ENCODE measurements at places on chromosomes 3 and 15. TPM values are rescaled to one million over a fixed set of nuclear protein-coding genes. Genes with fewer than 3 reads are reported as not detected.

HHATL gene
- polyA plus RNA-seq, result not detected

UBA5 gene
- polyA plus RNA-seq, result 48.0 TPM

NPAP1 gene
- not detected for polyA plus RNA-seq

GOLGA6D gene
- not detected for polyA plus RNA-seq

ACVR2B gene
- polyA plus RNA-seq, result 0.37 TPM

RYR3 gene
- polyA plus RNA-seq, result 0.09 TPM

C15orf62 gene
- 0.15 TPM for polyA plus RNA-seq

DNA sequence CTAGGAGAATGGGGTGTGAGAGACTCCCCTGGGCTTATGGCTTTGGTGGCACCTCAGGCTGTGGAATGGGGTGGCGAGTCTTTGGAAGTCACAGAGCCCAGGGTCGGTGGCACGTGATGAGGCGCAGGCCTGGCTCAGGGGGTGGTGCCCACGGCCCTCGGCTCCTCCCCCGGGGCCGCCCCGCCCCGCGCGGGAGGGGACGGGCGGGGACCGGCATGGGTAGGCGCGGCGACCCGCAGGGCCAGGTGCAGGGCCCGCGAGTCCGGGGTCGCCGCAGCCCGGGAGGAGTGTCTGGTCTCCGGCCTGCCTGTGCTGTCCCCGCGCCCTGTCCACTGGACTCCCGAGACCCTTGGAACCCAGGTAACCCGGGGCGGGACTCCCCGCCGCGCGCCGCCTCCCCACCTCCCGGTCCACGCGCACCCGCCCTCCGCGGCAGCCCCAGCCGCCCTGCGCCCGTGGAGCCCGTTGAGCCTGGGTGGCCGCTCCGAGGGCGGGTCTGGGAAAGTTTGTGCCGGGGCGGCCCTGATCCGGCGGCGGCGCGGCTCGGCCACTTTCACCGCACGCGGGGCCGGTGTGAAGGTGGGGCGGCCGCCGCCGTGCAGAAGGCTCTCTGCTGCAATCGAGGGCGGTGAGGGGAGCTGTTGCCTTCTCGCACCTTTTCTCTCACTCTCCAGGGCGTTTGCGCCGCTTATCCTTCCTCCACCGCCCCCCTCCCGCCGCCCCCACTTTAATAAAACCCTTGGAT, at the start of gene PAQR5:
Gene PAQR5 (plus strand): TSS at position 216 of the 745 bp plus-strand sequence. CDS start 61,169 bp downstream, outside the sequence.
- no peak for DNase-seq

DNA sequence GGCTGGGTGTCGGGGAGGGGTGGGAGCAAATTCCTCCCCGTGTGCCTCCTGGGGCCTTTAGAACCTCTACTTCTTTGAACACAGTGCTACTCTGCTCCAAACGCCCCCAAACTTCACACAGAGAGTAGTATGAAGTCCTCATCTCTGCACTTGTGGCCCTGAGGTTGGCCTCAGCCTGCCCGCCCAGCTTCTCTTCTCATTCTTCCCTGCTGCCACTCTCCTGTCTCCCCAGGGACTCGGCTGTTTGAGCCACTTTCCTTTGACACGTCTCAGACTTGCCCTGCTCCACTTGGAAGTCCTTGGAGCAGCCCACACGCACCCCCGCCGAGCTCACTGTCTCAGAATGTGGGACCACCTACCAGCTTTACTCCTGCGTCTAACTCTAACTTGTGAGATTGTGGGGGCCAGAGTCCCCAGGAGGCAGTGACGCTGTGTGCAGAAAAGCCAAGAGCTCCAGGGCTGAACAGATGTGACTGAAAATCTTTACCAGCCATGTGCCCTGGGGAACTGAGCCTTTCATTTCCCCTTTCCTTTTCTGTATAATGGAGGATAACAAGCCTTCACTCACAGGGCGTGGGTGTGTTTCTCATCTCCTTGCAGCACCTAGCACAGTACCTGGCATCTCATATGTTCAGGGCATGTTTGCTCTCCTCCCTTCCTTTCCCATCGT, 233.6 kb upstream of the CTDSPL start:
- no peak for DNase-seq

DNA sequence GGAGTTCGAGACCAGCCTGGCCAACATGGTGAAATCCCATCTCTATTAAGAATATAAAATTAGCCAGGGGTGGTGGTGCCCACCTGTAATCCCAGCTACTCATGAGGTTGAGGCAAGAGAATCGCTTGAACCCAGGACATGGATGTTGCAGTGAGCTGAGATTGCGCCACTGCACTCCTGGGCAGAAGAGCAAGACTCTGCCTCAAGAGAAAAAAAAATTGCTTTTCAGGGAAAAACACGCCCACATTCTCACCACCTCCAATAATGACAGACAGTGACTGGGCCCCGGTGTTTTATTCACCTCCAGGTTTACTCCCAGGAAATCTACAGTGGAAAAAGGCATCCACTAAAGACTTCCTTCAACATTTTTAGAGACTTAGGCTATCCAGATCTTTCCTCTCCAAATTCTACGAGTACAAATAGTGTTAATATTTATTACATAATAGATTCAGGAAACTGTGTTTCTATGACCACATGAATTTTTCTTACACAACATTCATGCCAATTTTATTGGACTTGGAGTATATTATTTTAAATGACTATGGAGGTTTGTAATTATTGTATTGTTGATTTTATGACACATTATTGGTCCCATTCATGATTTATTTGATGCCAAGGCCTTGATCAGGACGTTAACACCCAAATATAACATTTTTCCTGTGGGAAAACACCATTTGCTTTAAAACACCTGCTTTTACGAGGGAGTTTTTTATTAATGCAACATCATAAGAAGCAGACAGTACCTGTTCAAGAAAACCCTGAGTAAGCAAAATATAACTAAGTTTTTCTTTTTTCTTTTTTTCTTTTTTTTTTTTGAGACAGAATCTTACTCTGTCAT, 26.6 kb downstream of the IGF2BP2 start:
- DNase-seq, result no peak

DNA sequence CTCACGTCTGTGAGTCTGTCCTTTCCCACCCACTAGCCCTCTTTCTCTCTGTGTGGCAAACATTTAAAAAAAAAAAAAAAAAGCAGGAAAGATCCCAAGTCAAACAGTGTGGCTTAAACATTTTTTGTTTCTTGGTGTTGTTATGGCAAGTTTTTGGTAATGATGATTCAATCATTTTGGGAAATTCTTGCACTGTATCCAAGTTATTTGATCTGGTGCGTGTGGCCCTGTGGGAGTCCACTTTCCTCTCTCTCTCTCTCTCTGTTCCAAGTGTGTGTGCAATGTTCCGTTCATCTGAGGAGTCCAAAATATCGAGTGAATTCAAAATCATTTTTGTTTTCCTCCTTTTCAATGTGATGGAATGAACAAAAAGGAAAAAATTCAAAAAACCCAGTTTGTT, 97.7 kb downstream of the GAP43 start:
- DNase-seq, result no peak

DNA sequence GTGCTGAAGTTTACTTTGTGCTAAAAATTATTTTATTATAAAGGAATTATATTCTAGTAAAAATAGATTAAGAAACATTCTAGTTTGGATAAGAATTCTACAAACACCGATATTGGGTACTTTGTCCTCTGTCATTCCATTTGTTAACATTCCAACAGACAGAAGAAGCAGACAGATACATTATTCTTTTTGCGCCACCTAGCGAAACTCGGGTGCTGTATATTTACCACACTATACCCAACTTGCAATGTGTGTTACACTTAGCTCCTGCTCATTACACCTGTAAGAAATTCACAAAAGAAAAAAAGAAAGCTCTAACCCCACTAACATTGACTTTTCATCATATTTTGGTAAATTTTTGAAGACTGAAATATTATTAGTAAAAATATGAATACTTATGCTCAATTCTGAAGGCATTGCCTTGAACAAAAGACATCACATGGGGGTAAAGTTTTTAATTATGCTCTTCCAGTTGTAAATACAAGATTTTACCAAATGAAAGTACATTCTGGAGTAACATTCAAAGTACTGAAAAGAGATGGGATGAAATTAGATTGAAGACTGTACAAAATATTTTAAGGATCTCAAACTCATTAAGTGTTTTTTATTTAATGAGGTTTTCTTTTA, 136.5 kb upstream of the MLF1 start:
- DNase-seq, result no peak

DNA sequence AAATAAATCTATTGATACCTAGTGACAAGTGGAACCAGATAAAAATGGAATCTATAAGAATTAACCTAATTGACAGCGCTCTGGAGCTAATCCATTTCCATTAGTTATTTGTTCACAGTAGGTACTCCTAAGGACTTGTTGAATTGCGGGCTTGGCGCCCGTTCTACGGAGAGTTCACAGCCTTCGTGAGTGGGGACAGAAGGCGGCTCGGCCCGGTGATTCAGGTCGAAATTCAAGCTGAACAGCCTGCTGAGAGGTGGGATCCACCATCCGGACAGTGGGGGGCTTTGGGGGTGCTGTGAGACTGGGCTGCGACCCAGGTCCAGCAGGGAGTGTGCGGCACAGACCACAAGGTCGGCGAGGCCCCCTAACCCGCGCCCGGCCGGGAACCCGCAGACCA, 779 bp upstream of the CTNNB1 start:
- DNase-seq, result no peak

- DNase-seq, result no peak
Observed at GRCh38 chr3:12963922-12964701, 109.1 kb downstream of the IQSEC1 start.

- no peak for DNase-seq
Observed at GRCh38 chr15:73959801-73960200, 32.3 kb downstream of the STOML1 start.

DNA sequence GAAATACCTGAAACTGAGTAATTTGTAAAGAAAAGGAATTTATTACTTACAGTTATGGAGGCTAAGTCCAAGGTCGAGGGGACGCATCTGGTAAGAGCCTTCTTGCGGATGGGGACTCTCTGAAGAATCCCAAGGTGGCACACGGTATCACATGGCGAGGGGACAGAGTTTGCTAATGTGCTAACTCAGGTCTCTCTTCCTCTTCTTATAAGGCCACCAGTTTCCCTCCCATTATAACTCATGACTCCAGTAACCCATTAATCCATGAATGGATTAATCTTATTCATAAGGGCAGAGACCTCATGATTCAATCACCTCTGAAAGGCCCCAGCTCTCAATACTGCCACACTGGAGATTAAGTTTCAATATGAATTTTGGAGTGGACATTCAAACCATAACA, 15.7 kb downstream of the ZBED2 start:
- DNase-seq, result no peak

DNA sequence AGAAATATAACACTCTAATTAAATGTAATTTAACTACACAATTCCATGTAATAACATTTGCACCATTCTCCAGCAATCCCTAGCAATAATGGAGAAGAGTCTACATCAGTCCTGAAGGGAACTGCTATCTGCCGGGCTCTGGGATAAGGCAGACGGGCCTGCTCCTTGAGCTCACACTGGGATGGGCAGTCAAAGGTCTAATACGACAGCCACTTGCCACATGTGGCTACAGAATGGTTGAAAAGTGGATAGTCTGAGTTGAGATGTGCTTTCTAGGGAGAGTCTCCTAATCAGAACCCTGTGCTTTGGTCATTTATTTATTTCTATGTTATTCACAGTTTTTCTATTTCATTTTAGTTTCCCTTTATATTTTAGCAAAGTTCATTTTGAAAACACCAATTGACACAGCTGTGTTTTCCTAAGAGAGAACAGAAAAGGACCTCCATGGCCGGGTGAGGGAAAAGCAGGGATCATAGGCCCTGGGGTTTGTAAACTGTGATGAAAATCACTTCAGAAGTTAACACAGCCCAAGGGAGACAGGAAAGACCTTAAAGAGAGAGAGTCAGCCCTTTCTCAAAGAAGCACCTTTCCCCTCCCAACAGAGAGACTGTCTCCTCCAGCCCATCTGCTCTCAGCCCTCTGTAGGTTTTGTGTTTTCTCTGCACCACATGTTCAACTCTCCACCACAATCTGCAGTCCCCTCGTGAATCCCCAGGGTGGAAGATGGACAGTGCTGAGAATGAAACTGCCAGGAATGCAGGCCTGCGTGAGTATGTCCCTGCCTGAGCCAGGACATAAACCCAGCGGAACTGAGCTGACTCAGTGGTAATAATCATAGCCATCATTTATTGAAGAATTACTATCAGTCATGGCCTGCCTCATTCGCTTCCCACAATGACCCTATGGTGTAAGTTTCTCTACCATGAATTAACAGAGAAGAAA, 11.6 kb downstream of the FSIP1 start:
- no peak for DNase-seq

GRCh38 chr15:27701014-27701413, 398.1 kb downstream of the OCA2 start:
- no peak for DNase-seq

DNA sequence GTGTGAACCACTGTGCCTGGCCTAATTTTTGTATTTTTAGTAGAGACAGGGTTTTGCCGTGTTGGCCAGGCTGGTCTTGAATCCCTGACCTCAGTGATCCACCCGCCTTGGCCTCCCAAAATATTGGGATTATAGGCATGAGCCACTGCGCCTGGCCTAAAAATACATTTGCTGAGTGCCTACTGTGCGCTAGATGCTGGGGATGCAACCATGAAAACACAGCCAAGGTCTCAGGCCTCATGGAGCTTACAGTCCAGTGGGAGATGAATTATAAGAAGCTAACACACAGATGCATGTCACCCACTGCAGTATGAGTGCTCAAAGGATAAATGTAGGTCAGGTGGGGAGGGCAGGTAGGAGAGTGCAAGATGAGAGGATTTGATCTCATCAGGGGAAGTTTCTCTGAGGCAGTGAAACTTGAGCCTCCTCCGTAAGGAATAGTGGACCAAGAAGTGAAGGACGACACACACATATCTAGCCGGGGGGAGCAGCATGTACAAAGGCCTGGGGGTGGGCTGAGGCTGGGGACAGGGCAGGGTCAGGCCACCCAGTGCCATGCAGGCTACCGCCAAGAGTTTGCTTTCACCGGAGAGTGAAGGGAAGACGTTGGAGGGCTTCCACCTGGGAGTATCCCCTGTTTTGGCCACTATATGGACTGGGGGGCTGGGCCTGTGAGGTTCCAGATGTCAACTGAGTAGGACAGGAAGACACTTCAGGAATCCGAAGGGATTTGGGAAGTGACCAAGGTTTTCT, 24.3 kb downstream of the IRAK2 start:
- no peak for DNase-seq

- no peak for DNase-seq
Observed at GRCh38 chr15:34133511-34133910, 31.6 kb downstream of the PGBD4 start.

GRCh38 chr3:128879991-128880390, 571 bp downstream of the ACAD9 start:
- DNase-seq, result no peak

DNA sequence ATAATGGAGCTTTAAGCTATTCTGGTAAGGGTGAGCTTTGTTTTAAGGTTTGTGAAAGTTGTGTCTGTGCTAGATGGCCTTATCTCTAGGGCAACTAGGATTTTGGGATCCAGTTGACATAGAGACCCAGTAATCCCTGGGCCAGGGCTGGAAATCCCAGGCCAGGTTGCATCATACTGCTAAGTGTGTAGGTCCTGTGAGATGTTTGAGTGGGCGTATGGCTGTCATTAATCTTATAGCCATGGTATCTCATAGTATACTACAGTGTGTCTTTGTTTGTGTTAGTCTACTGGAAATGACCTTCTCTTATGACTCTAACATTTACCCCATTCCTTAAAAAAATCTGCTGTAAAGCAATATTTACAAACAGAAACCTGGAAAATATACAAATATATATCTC, 151.4 kb downstream of the CACNA2D3 start:
- no peak for DNase-seq

- no peak for DNase-seq
Observed at GRCh38 chr3:185926445-185926844, 11.4 kb downstream of the TRA2B start.

GRCh38 chr3:32456429-32457130, 46.1 kb downstream of the CMTM6 start:
- no peak for DNase-seq

All from keratinocyte (primary cell).